EL (cell line): ENCODE measurements at places on chromosomes 4 and X.

DNA sequence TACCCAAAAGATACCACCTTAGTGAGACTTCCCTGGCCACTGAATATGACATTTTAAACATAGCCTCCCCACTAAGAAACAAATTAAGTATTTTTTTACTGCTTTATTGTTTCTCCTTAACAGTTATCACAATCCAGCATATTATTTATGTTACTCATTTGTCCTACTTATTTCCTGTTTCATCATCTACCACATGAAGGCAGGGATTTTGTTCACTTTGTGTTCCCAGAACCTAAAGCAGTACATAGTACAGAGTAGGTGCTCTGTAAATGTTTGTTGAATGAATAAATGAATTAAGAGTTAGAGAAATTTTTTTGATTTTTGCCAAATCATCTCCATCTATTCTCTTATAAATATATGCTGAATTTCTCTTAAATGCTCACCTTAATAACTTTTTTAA, 318.4 kb upstream of the GIMD1 start:
- peak; percentile 24 for DNase-seq

DNA sequence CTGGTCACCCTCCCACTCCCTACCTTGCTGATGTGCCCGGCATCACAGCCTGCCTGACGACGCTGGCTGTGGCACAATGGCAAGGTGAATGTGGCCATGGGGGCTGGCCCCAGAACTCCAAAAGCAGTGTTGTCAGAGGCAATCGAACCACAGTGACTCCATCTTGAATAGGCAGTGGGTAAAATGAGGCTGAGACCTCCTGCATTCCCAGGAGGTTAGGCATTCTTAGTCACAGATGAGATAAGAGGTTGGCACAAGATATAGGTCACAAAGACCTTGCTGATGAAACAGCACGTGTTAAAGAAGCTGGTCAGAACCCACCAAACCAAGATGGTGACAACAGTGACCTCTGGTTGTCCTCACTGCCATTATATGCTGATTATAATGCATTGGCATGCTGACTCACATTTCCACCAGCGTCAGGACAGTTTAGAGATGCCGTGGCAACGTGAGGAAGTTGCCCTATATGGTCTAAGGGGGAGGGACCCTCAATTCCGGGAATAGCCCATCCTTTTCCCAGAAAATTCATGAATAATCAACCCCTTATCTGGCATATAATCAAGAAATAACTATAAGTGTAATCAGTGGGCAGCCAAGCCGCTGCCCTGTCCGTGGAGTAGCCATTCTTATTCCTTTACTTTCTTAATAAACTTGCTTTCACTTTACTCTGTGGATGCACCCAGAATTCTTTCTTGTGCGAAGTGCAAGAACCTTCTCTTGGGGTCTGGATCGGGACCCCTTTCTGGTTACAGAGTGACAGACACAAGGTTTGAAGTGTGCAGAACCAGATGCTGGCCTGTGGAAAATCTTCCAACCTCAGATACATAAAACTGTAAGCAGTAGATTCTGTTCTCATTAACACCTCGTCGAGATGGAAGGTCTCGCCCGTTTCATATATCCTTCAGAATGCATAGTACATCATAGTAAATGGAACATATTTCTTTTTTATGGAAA, 26.8 kb upstream of the CLDN24 start:
- DNase-seq: peak; percentile 99

GRCh38 chrX:72394518-72395170, 88.9 kb upstream of the CITED1 start:
- peak; percentile 7 for DNase-seq

- no peak for DNase-seq
These were observed 56.0 kb upstream of the DHX15 start for GRCh38 chr4:24640366-24640765.

- no peak for DNase-seq
These were observed 9.3 kb upstream of the SAT1 start for GRCh38 chrX:23773601-23774175.

DNA sequence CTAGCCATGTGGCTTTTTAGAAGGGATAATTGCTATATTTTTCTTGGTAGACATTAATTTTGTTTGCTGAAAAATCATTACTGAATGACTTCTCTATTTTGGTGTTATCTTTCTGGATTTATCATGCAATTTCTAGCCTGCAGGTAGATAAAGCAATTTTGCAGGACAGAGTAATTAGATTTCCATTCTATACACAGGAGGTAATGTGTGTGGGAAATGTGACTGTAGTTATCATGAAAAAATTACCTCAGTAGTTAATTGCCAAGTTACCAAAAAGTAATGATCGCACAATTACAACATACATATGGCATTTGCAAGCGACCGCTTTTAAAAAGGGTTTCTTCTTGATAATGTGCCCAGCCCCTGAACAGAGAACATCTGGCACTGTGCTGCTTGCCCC, 66.1 kb downstream of the KIT start:
- no peak for DNase-seq

GRCh38 chrX:40504801-40505605, 75.8 kb upstream of the ATP6AP2 start:
- DNase-seq: peak; percentile 87

- no peak for DNase-seq
These were observed 19.8 kb downstream of the USP9X start for GRCh38 chrX:41105005-41105404.

DNA sequence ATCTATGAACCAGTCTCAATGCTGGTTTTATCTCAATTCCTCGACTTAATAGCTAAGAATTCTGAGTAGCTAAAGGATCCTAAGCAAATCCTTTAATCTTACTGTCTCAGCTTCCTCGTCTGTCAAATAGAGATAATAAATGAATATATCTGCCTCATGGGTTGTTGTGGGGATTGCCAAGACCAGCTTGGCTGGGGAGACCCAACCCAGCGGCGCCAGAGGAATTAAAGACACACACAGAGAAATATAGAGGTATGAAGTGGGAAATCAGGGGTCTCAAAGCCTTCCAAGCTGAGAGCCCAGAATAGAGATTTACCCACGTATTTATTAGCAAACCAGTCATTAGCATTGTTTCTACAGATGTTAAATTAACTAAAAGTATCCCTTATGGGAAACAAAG, 41.9 kb downstream of the SLC34A2 start:
- no peak for DNase-seq

GRCh38 chr4:48008021-48008596, 8.4 kb downstream of the CNGA1 start:
- peak; percentile 11 for DNase-seq
